ENCODE measurements at places on chromosomes 1 and 21.
A peak's percentile ranks its signal among the peaks of the same experiment; 100 is the strongest.

GRCh38 chr1:28682840-28683239 lies 14.3 kb downstream of the GMEB1 start:
- DNase-seq = no peak

- no peak for DNase-seq
Observed at GRCh38 chr1:232579466-232579865, 50.5 kb downstream of the SIPA1L2 start.

- DNase-seq = no peak
Observed at GRCh38 chr21:25369524-25370300, 237.6 kb downstream of the MRPL39 start.

- DNase-seq = no peak
Observed at GRCh38 chr1:240044620-240045019, 47.1 kb upstream of the FMN2 start.

- no peak for DNase-seq
Observed at GRCh38 chr1:11211461-11211860, 22.3 kb downstream of the ANGPTL7 start.

GRCh38 chr1:228152918-228153258 lies 3.2 kb downstream of the GJC2 start:
- DNase-seq = no peak

DNA sequence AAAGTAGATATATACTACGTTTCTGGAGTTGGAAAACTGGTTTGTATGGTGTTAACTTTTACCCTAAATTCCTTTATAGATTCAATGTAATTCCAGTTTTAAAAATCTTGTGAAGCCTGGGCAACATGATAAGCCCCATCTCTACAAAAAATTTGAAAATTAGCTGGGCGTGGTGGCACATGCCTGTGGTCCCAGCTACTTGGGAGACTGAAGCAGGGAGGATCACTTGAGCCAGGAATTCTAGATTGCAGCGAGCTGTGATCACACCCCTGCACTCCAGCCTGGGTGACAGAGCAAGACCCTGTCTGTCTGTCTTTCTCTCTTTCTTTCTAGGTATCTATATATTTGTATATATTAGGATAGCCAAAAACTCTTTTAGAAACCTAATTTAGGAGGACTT lies 141.9 kb downstream of the CLEC20A start:
- no peak for DNase-seq

DNA sequence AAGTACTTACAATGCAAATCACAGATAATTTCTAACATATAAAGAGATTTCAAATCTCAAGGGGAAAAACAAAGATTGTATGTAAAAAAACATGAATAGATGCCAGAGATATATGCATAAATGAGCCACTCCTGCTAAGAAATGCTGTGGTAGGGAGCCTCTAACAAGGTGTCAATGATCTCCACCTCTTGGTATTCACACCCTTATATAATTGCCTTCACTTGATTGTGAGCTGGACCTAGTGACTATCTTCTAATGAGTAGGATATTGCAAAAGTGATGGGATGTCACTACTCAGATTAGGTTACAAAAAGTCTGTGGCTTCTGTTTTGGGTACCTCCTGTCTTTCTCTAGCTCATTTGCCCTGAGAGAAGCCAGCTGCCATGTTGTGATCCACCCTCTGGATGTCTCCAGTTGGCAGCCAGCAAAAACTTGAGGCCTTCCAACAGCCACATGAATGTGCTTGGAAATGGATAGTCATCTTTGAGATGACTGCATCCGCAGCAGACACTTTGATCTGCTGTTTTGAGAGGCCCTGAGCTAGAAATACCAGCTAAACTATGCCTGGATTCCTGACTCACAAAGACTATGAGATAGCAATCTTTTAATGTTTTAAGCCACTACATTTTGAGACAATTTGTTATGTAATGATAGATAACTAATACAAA lies 196.1 kb upstream of the FGGY start:
- DNase-seq = no peak

DNA sequence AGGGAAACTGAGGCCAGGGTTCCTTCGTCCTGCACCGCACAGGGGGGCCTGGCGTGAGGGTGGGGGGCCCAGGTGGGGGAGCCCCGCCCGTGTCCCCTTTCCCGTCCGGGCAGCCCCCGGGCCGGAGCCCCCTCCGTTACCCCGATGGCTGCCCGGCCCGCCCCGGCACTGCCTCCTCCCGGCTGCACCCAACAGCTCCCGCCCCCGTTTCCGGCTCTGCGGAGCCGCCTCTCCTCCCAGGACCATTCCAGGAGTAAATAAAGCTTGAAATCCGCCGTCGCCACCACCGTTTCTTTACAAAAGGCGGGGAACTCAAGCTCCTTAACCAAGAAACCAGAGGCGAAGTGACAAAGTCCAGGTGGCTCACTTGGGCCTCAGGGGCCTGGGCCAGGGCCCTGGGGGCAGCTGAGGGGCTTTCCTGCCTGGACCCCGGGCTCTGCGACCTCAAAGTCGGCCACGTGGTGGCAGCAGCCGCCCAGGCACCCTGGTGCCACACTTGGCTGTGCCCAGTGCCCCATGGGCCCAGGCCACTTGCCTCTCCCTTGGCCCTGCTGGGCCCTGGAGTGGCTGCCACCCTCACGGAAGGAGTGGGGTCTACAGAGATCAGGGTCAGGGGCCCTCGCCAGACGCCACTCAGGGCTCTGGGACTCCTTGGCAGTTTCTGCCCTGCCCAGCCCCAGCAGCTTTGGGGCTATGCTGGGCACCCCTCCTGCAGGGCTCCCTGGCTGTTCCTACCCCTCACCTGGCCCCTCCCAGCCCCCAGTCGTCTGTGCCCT lies 514 bp upstream of the FAAP20 start:
- peak; percentile 80 for DNase-seq

DNA sequence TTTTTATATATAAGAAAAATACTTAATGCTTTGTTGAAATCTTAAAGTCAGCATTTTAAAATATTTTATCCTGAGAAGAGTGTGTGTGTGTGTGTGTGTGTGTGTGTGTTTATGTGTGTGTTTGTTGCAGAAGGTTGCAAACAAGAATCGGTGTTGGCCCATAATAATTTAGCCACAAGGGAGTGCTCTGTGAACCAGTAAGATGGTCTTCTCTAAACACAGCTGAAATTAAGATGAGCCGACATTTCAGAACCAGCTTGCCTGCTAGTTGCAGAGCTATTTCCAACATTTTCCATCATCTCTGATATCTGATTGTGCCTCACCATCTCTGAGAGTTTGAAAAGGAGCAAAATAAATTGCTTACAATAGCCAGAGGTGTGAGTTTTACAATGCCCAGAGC lies 158.8 kb upstream of the SGIP1 start:
- DNase-seq = no peak

GRCh38 chr1:48190881-48191280 lies 31.6 kb upstream of the SLC5A9 start:
- no peak for DNase-seq

DNA sequence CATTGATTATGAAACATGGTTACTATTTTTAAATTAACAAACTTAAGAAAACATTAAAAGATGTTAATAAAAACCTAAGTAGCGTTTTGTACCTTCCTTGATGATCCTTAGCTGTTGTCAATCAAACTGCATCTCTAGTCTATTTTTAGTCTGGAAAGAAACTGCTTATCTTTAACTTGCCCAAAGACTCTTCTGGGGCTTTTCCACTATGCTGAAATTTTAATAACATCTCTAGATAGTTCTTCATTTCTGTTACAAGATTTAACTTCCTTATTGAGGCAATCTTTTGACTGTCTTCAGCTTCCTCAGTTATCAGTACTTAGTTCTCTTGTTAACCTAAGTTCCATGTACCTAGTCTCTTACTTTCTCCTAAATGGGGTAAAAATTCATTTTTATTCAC lies 135.9 kb upstream of the HMCN1 start:
- no peak for DNase-seq

GRCh38 chr1:35181790-35182455 lies 11.0 kb downstream of the SFPQ start:
- DNase-seq = no peak

DNA sequence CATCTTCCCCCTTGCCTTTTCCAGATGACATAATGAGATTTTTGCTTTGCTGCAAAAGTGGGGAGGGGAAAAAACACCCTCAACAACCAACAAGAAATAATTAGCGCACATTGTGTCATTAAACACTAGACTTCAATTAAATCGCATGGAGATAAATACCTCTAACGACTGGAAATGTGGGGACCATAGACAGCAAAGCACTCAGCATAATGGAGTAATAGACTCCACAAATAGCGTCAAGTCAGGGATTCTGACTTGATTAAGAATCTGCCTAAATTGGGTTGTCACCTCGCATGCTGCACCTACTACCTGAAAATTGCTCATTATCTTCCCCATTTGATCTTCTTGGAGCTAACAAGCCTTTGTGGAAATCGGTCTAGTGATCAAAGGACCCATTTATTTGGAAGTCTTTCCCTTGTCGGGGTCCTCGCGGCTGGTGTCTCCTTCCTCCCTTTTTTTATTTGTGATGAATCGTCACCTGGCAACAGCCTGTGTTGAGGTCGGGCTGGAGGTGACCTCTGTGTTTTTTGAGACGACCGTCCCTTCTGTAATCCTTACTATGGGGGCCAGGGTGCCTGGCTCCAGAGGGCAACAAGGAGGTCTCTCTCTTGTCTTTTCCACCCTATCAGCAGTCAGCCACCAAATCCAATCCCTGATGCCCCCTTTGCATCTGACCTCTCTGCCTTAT lies 75.3 kb upstream of the IGSF21 start:
- DNase-seq = no peak

GRCh38 chr1:223706077-223706973 lies 6.0 kb upstream of the CAPN2 start:
- DNase-seq = no peak

DNA sequence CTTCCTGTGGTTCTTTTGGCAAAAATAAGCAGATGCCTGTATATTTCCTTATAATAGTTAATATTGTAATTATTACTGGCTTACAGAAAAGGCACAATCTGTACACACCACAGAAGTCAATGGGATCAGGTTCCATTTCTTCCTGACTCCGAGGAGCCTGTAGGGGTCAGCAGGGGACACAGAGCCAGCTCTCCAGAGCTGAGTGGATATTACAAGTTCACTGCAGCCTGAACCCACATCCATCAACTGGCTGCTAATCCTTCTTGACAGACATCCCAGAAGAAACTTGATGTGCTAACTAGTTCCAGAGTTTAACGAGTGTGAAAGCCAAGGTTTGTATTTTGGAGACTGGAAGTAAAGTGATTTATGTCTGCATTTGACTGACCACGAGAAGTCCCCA lies 203.8 kb downstream of the LMX1A start:
- no peak for DNase-seq

All from head of caudate nucleus (tissue), 42 donors.